ENCODE measurements at places on chromosomes 2 and 18.

- DNase-seq: no peak
These were observed 144.6 kb upstream of the EPHA4 start for GRCh38 chr2:221716426-221717303.

- DNase-seq: no peak
These were observed 105.1 kb downstream of the SLC8A1 start for GRCh38 chr2:40346535-40347354.

GRCh38 chr2:9639000-9639602 lies 8.3 kb upstream of the YWHAQ start:
- no peak for DNase-seq

DNA sequence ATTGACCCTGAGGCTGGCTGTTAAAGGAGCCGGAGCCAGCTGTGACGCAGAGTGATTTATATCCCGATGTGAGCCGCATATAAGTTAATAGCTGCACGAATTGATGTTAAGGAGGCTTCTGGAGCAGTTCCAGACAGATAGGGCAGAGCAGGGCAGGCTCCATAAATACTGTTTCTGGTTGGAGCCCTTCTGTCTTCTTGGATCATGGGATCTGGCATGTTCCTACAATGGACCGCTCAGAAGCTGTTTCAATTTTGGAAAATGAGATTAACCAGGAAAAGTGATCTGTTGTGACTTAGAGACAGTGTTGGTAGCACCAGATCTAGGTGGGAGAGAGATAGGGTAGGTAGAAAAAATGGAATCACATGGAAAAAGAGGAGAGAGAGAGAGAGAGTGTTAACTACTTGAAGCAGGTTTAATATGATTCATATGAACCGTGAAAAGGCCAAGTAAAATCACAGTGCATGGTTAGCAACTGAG lies 4.8 kb upstream of the IGFBP5 start:
- DNase-seq: no peak

DNA sequence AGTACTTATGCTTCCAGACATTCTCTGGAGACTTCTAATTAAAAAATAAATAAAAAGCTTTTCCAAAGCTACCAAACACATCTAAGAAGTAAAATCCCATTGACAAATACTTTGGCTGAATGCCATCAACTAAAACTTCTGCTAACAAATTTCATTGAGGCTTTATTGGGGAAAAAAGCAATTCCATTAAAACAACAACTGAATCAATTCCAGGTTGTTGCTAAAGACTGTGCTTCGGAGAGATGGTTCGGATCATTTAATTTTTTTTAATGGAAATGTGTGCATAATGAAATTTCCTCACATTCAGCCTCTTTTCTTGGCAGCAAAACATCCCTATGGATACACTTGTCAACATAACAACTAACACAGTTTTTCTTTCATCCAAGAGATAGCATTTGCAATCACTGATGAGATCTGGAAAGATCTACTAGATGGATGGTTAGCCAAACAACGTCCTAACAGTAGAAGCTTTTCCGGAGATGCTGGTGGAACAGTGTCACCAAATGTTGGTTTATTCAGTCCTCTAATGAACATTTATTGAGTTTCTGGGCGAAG lies 446.1 kb upstream of the FAM98A start:
- DNase-seq: no peak

DNA sequence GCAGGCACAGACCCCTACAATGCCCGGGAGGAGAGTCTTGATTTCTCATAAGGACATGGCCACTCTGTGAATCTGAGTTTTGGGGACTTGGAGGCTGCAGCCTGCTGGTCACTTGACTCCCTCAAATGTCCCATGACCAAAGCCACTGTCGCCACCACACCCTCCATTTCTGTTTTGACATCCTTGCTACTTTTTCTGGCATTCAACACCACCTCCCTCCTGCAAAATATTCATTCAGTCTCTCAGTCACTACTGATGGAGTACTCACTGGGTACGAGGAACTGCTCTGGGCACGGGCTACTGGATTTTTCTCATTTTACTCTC lies 208.6 kb upstream of the HAAO start:
- no peak for DNase-seq

DNA sequence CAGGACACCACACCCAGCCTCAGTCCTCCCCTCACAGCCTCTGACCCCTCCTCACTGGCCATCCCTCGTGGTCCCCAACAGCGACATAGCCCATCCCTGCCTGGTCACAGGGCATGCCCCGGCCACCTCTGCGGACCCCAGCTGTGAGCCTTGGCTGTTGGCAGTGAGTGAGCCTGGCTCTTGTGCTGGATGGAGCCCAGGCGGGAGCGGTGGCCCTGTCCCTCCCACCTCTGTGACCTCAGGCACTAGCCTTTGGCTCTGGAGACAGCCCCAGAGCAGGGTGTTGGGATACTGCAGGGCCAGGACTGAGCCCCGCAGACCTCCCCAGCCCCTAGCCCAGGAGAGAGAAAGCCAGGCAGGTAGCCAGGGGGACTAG lies 7.9 kb downstream of the DES start:
- DNase-seq: no peak

Data from HL-60 (cell line).